ENCODE measurements at places on chromosomes 6 and 20.

- DNase-seq, result no peak
These were observed 344.6 kb upstream of the IMPG1 start for GRCh38 chr6:76416821-76417605.

DNA sequence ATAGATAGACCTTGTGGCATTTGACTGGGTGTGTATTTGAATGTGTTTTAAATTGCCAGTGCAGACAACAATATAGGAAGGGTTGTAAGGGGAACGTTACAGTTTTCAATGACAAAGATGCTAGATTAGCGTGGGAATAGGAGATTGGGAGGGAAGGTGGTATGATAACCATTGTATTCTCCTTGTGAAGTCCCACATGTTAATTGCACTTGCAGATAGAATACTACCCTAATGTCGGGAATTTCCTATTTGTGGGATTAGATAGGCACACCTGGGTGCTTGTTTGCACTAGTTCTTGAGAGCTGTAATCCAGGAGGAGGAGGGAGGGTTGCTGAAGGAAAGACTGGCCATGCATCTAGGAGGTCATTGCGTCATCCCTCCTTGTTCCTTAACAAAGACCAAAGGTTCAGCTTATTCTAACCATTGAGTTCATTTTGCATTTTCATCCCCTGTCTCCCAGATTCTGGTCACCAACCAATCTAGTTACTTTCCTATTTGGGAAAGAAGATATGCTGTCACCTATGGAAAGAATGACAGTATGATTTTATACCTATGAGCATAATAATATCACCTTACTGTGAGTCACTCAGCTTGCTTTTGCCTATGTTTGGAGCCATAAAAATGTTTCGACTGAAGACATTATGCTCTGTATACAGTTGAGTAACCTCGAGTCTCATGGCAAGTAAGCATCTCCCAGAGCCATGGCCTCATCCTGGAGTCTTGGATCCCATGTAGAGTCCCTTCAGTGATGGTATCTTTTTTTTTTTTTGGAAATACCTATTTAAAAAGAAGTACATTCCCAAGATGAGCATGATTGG is 201.5 kb downstream of the DTNBP1 start:
- no peak for DNase-seq

DNA sequence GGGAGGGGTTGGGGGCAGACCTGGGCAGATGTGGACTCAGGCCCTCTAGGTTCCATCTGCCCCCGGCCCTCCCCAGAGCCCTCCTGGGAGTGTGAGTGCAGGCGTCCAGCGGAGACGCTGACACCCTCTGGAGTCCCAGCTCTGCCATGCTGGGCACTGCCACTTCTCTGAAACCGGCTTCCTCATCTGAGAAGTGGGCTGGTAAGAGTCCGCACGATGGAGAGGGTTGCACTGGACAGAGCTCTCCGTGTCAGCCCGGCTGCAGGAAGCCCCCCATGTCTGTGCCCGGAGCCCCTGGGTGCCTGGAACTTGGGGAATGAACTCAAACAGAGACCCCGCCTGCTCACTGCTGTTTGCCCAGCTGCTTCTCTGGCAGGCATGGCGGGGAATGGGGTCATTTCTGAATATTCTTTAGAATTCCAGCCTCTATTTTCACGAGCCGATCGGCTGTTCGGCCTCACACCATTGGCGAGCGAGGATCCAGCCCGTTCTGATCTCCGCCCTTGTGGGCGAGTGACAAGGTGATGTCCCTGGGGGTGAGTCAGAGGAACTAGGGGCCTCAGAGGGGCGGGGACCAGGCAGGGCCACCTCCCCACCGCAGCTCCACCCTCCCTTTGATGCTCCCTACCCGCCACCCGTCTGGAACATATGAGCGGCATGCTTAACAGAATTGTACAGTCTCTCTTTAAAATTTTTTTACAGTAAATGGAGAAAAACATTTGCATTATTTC is 47.8 kb upstream of the GATA5 start:
- no peak for DNase-seq

DNA sequence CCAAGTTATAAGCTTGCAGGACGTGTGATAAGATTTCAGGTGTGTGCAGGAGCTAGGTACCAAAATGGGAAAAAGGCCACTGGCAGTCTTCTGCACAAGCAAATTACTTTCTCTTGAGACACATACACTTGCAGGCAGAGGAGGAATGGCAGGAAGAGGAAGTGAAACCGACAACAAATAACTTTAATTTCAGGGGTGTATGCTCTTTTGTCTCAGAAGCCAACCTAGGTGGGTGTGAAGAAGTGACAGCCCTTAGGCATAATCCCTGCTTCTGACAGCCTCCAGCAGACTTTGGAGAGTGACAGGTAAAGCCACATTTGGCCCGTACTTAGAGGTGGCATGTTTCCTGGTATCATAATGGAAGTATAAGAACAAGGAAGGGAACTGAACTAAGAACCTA is 118.8 kb upstream of the TRAF3IP2 start:
- no peak for DNase-seq

- no peak for DNase-seq
These were observed 12.1 kb downstream of the RBCK1 start for GRCh38 chr20:420166-420620.
